ENCODE measurements at places on chromosomes 2 and 18. TPM values are rescaled to one million over a fixed set of nuclear protein-coding genes. Genes with fewer than 3 reads are reported as not detected.

DNA sequence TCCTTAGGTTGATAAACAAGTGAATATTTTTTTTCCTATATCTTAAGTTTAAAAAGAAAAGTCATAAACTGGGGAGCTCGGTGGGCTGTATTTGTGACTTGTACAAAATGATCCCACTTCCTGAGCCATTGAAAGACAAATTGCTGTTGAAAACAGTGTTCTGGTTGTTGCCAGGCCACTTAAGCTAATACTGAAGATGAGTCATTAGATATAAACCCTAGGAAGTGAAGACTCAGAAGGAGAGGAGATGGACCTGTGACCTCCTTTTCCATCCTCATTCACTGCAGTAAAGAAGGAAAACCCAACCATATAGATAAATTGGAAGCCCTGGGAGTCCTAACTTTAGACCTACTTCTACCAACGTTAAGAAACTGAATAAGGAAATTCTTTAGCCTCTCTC, 46.2 kb upstream of the SERPINE2 start:
- H3K4me3 ChIP-seq: no peak overlapping the region
- H3K27me3 ChIP-seq: no peaks in the 10 kb centered on the region
- H3K4me1 ChIP-seq: no peaks in the 10 kb centered on the region
- H3K36me3 ChIP-seq: no peaks in the 10 kb centered on the region
- H3K27ac ChIP-seq: no peak overlapping the region

DNA sequence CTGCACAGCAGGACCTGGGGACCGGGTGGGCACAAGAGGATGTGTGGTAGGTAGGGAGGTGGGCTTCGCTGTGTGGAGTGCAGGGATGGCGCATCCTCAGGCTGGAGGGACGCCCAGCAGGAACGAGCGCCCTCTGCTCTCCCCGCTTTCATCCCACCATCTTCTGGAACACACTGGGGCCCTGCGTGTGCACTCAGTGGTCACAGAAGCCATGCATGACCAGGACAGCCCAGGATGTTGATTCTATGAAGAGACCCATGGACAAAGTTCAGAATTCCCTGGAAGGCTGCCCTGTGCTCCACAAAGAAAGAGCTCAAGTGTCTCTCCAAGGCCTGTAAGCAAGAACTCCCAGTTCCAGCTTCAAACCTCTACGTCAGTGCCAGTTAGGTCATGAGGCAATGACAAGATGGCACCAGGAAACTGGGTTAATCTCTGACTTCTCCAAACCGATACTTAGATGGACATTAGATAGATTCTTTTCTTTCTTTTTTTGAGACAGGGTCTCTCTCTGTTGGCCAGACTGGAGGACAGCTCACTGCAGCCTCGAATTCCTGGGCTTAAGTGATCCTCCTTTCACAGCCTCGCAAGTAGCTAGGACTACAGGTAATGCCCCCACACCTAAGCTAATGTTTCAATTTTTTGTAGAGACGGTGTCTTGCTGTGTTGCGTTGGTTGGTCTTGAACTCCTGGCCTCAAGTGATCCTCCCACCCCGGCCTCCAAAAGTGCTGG, 3.4 kb downstream of the SLC66A2 start:
- H3K27ac ChIP-seq: no peak overlapping the region
- no peak for DNase-seq
- no peak overlapping the region for H3K4me3 ChIP-seq
- H3K4me1 ChIP-seq: peaks cover 35% of the 10 kb centered on the region
- peaks cover 23% of the 10 kb centered on the region for H3K36me3 ChIP-seq

- peak; percentile 71 for DNase-seq
- H3K4me3 ChIP-seq: peak overlapping the region; percentile 95
- peak overlapping the region; percentile 96 for H3K27ac ChIP-seq
- peaks cover 14% of the 10 kb centered on the region for H3K36me3 ChIP-seq
- no peaks in the 10 kb centered on the region for H3K27me3 ChIP-seq
- H3K4me1 ChIP-seq: peaks cover 23% of the 10 kb centered on the region
Observed at GRCh38 chr2:127527001-127527804, 914 bp upstream of the IWS1 start.

- H3K36me3 ChIP-seq: no peaks in the 10 kb centered on the region
- no peaks in the 10 kb centered on the region for H3K27me3 ChIP-seq
- no peak overlapping the region for H3K4me3 ChIP-seq
- no peaks in the 10 kb centered on the region for H3K4me1 ChIP-seq
Observed at GRCh38 chr18:11125492-11126315, 23.7 kb downstream of the PIEZO2 start.

GRCh38 chr2:65666156-65666725, 233.8 kb upstream of the SPRED2 start:
- no peaks in the 10 kb centered on the region for H3K27me3 ChIP-seq
- H3K27ac ChIP-seq: no peak overlapping the region
- peaks cover 5% of the 10 kb centered on the region for H3K4me1 ChIP-seq
- H3K36me3 ChIP-seq: no peaks in the 10 kb centered on the region
- DNase-seq: no peak

DNA sequence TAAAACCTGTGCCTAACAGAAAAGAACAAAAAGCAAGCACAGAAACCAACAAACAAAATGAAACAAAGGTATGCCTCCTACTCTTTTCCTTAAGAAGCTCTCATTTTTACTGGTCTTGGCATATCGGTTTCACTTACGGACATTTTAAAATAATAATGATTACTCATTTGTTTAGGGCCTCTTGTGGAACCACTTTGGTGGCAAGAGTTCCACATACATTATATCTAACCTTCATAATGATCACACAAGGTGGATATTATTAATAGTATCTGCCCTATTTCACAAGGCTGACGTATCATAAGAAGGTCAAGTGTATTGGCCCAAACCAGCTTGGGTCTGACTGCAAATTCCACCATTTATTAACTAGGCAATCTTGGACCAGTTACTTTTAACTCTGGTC, 304.7 kb downstream of the TCF4 start:
- H3K27ac ChIP-seq: no peak overlapping the region
- H3K4me3 ChIP-seq: no peak overlapping the region

GRCh38 chr2:172090044-172090961, 5.0 kb downstream of the DLX1 start:
- peaks cover 92% of the 10 kb centered on the region for H3K27me3 ChIP-seq
- peaks cover 56% of the 10 kb centered on the region for H3K4me1 ChIP-seq
- H3K27ac ChIP-seq: no peak overlapping the region
- H3K4me3 ChIP-seq: no peak overlapping the region
- H3K36me3 ChIP-seq: no peaks in the 10 kb centered on the region

DNA sequence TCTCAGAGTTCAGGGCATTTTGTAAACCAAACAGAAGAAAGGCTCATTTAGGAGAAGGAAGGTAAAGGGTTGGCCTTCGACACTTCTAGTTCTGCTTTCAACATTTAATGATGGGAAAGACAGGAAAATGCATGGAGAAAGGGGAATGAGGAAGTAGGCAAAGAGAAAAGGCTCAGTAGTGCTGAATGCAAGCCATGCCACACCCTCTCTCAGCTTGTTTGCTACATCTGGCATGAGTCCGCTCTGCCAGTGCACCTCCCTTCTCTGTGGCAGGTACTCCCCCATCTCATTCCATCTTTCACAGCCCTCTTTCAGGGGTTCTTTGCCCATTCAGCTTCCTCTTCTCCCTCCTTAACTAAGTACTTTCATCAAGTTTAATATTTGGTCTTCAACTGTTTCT, 120.9 kb upstream of the ITGB6 start:
- H3K27ac ChIP-seq: no peak overlapping the region
- no peaks in the 10 kb centered on the region for H3K27me3 ChIP-seq
- no peak for DNase-seq
- peaks cover 14% of the 10 kb centered on the region for H3K4me1 ChIP-seq
- H3K36me3 ChIP-seq: peaks cover 4% of the 10 kb centered on the region

DNA sequence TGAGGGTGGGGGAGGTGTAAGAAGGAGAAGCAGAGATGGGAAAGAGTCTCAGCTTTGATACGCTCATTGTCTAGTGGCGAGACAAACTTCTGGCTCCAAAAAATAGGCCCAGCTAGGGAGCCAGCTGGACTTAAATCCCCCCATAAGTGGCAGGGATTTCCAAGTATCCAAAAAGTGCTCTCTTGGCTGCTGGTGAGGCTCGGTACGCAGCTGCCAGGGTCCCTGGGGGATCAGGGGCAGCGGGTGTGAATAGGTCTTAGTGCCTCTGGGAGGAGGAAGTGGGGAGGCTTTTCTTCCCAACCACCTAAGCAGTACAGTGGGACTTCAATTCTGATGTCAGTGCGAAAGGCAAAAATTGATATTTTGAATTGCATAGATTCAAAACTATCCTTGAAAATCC, 73.5 kb downstream of the ALK start:
- H3K36me3 ChIP-seq: no peaks in the 10 kb centered on the region
- no peaks in the 10 kb centered on the region for H3K4me1 ChIP-seq
- no peaks in the 10 kb centered on the region for H3K27me3 ChIP-seq
- DNase-seq: no peak
- H3K4me3 ChIP-seq: no peak overlapping the region

GRCh38 chr2:100895402-100895801, 75.5 kb downstream of the NPAS2 start:
- H3K4me1 ChIP-seq: no peaks in the 10 kb centered on the region
- no peak for DNase-seq
- no peak overlapping the region for H3K27ac ChIP-seq
- H3K27me3 ChIP-seq: no peaks in the 10 kb centered on the region
- H3K36me3 ChIP-seq: no peaks in the 10 kb centered on the region
- no peak overlapping the region for H3K4me3 ChIP-seq

GRCh38 chr2:47054036-47054555, 101.0 kb downstream of the STPG4 start:
- H3K4me3 ChIP-seq: no peak overlapping the region
- H3K27me3 ChIP-seq: no peaks in the 10 kb centered on the region
- peak overlapping the region; percentile 99 for H3K27ac ChIP-seq
- DNase-seq: no peak

GRCh38 chr2:145789636-145790035, 1269.7 kb upstream of the ZEB2 start:
- H3K27ac ChIP-seq: no peak overlapping the region
- H3K36me3 ChIP-seq: no peaks in the 10 kb centered on the region
- no peaks in the 10 kb centered on the region for H3K4me1 ChIP-seq
- H3K4me3 ChIP-seq: no peak overlapping the region
- DNase-seq: no peak

GRCh38 chr18:25734336-25734735, 356.1 kb downstream of the SS18 start:
- no peaks in the 10 kb centered on the region for H3K27me3 ChIP-seq
- DNase-seq: no peak
- H3K4me3 ChIP-seq: no peak overlapping the region
- H3K4me1 ChIP-seq: no peaks in the 10 kb centered on the region

GRCh38 chr18:13392899-13393298, 174.3 kb downstream of the LDLRAD4 start:
- H3K27ac ChIP-seq: no peak overlapping the region
- H3K4me3 ChIP-seq: no peak overlapping the region
- H3K36me3 ChIP-seq: no peaks in the 10 kb centered on the region
- H3K27me3 ChIP-seq: no peaks in the 10 kb centered on the region

- no peaks in the 10 kb centered on the region for H3K4me1 ChIP-seq
- H3K4me3 ChIP-seq: no peak overlapping the region
- no peaks in the 10 kb centered on the region for H3K36me3 ChIP-seq
- no peak for DNase-seq
- peaks cover 3% of the 10 kb centered on the region for H3K27me3 ChIP-seq
- H3K27ac ChIP-seq: no peak overlapping the region
Observed at GRCh38 chr2:104415284-104415683, 438.6 kb upstream of the POU3F3 start.

GRCh38 chr2:173119069-173119807, 43.6 kb downstream of the MAP3K20 start:
- no peaks in the 10 kb centered on the region for H3K27me3 ChIP-seq
- H3K4me3 ChIP-seq: no peak overlapping the region
- H3K27ac ChIP-seq: no peak overlapping the region
- no peaks in the 10 kb centered on the region for H3K36me3 ChIP-seq
- no peak for DNase-seq
- peaks cover 16% of the 10 kb centered on the region for H3K4me1 ChIP-seq

DNA sequence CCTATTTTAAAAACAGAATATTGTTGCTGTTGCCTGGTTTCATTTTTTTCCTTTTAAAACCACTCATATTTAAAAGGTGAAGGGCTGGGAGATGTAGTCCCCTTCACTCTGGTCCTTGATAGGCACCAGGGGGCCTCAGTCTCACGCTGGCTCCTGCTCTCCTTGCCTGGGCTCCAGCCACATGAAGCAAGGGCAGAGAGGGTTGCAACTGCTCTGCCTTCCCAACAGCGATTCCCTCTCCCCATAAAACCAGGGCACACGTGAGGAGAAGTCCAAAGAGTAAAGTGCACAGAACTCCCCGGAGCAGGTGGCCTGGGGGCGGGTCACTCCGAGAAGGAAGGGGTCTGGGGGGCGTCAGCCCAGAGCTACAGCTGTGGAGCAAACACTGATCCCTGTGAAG, 12.8 kb downstream of the TMEM127 start:
- peak overlapping the region; percentile 58 for H3K27ac ChIP-seq
- peaks cover 67% of the 10 kb centered on the region for H3K36me3 ChIP-seq
- H3K27me3 ChIP-seq: no peaks in the 10 kb centered on the region
- H3K4me1 ChIP-seq: peaks cover 74% of the 10 kb centered on the region
- DNase-seq: no peak

- no peak overlapping the region for H3K27ac ChIP-seq
- H3K4me3 ChIP-seq: no peak overlapping the region
- no peaks in the 10 kb centered on the region for H3K36me3 ChIP-seq
- H3K4me1 ChIP-seq: no peaks in the 10 kb centered on the region
- DNase-seq: no peak
Observed at GRCh38 chr2:23423873-23424680, 39.1 kb downstream of the KLHL29 start.

GRCh38 chr2:33222309-33222708, 254.1 kb upstream of the RASGRP3 start:
- no peak overlapping the region for H3K27ac ChIP-seq
- H3K4me3 ChIP-seq: no peak overlapping the region
- no peak for DNase-seq
- H3K36me3 ChIP-seq: no peaks in the 10 kb centered on the region

- H3K27me3 ChIP-seq: peaks cover 4% of the 10 kb centered on the region
- H3K36me3 ChIP-seq: no peaks in the 10 kb centered on the region
- H3K4me3 ChIP-seq: no peak overlapping the region
- no peaks in the 10 kb centered on the region for H3K4me1 ChIP-seq
- DNase-seq: no peak
Observed at GRCh38 chr2:17857021-17857420, 21.4 kb upstream of the KCNS3 start.

GRCh38 chr2:63124218-63124617, 73.6 kb downstream of the OTX1 start:
- H3K4me1 ChIP-seq: peaks cover 7% of the 10 kb centered on the region
- peak; percentile 48 for DNase-seq
- no peaks in the 10 kb centered on the region for H3K36me3 ChIP-seq
- H3K4me3 ChIP-seq: no peak overlapping the region

- no peak overlapping the region for H3K4me3 ChIP-seq
- peak overlapping the region; percentile 96 for H3K27ac ChIP-seq
- DNase-seq: peak; percentile 95
- peaks cover 46% of the 10 kb centered on the region for H3K36me3 ChIP-seq
Observed at GRCh38 chr2:240579771-240580614, 6.5 kb upstream of the CAPN10 start.

Gene HOXD1
- not detected for polyA plus RNA-seq

Gene SP5
- polyA plus RNA-seq: not detected

Gene SPP2
- not detected for polyA plus RNA-seq

Gene SSB
- polyA plus RNA-seq: 88.7 TPM

Gene CGREF1
- not detected for polyA plus RNA-seq

Gene KCNG2
- polyA plus RNA-seq: 0.17 TPM

Gene BMP10
- polyA plus RNA-seq: not detected

Gene PRKAG3
- not detected for polyA plus RNA-seq

Gene ASPRV1
- 0.25 TPM for polyA plus RNA-seq

Gene AQP12A
- not detected for polyA plus RNA-seq

Gene CPLX4
- not detected for polyA plus RNA-seq

Gene GATA6
- 0.04 TPM for polyA plus RNA-seq

Gene LANCL1
- polyA plus RNA-seq: 11.1 TPM

Data from CD14-positive monocyte (primary cell).